Activated gamma-delta T cell treated with anti-CD3 and anti-CD28 coated beads, Interleukin-2, amount 50 U/mL, for 16 hours (primary cell): ENCODE measurements at places on chromosomes 1 and 21.

- no peak for DNase-seq
These were observed 139.7 kb downstream of the SLC44A5 start for GRCh38 chr1:75471252-75471651.

GRCh38 chr1:58585166-58585565, 8.1 kb upstream of the TACSTD2 start:
- DNase-seq, result no peak

- DNase-seq, result peak; percentile 32
These were observed 11.7 kb upstream of the EPHA2 start for GRCh38 chr1:16167331-16168143.

DNA sequence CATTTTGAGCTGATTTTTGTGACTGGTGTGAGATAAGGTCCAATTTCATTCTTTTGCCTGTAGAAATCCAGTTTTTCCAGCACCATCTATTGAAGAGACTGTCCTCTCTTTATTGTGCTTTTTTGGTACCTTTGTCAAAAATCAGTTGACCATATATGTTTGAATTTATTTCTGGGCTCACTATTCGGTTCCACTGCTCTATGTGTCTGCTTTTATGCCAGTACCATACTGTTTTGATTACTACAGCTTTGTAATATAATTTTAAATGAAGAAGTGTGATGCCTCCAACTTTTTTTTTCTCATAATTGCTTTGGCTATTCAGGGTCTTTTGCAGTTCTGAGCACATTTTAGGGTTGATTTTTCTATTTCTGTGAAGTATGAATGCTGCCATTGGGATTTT, 69.0 kb downstream of the LAMC2 start:
- DNase-seq, result no peak

DNA sequence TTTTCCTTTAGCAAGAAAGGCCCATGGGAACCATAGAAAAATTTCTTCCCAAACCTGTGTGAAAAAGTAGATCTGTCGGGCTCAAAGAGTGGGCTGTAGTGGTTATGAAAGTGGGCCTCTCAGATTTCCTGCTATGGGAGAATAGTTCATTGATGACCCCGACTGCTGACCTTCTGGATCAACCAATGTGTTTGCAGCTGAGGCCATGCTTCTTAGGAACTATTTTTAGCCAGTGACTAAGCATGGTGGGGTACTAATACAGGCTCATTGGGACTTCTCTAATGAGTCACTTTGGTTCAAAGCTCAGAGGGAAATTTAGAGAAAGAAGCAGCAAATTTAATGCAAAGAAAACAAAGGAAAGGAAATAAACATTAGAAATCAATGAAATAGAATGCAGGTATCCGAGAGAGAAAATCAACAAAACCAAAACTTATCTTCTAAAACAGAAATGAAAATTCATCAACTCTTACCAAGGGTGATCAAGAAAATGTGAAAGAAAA, 12.6 kb upstream of the PSMA5 start:
- no peak for DNase-seq

DNA sequence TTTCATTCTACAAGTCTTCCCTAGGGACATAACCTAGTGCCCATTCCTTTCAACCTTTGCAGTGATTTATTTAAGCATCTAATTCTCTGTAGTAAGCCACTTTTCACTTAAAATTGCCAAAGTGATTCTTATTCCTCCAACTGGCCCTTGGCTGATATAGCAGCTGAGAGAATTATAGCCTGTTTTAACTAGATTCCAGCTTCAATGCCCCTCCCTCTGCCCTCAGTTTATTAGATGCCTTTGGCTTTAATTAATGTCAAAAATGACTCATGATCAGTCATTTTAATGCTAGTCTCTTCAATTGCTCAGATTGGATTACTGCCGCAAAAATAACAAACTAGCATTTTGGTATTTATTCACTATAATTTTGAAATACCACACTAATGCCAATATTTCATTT, 145.4 kb upstream of the KCTD3 start:
- DNase-seq, result no peak

GRCh38 chr1:233479110-233479890, 134.6 kb upstream of the KCNK1 start:
- DNase-seq, result no peak

- no peak for DNase-seq
These were observed 120.3 kb downstream of the ZBTB18 start for GRCh38 chr1:244171241-244171985.

DNA sequence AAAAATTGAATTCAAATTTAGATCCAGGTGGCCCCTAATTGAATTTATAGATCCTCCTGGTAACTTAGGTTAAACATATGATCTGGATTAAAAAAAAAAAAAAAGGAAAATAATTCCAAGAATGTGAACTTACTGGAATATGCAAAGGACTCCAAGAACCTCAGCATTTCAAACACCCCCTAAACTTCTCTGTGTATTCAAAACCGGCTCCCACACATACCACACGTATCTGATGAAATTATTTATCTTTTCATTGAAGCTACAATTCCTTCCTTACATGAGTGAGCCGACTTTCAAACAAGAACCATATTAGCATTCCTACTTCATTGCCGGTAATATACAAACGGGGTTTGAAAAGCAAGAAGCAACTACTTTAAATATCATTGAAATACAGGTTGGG, 61.4 kb upstream of the FMN2 start:
- DNase-seq, result no peak

DNA sequence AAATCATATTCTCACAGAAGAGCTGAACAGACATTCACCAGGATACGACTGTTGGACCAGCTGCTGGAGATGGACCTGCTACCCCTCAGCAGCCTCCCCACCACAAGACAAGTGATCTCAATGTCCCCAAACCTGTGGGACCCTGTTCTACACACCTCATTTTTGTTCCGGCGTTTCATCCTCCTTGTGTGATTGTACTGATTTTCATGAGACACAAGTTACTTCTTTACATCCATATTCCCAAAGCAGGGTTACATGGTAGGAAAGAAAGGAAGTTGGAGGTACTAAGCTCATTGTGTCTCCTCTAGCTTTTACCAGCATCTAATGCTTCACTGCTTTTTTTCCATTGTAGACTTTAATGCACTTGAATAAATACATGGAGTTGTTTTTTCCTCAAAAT, 8.7 kb downstream of the ADAMTS1 start:
- DNase-seq, result no peak

- no peak for DNase-seq
These were observed 583.1 kb upstream of the RGS18 start for GRCh38 chr1:191575180-191575579.

- no peak for DNase-seq
These were observed 673.1 kb downstream of the SMYD3 start for GRCh38 chr1:245834002-245834401.

GRCh38 chr21:16473988-16474387, 744.2 kb downstream of the USP25 start:
- DNase-seq, result no peak

DNA sequence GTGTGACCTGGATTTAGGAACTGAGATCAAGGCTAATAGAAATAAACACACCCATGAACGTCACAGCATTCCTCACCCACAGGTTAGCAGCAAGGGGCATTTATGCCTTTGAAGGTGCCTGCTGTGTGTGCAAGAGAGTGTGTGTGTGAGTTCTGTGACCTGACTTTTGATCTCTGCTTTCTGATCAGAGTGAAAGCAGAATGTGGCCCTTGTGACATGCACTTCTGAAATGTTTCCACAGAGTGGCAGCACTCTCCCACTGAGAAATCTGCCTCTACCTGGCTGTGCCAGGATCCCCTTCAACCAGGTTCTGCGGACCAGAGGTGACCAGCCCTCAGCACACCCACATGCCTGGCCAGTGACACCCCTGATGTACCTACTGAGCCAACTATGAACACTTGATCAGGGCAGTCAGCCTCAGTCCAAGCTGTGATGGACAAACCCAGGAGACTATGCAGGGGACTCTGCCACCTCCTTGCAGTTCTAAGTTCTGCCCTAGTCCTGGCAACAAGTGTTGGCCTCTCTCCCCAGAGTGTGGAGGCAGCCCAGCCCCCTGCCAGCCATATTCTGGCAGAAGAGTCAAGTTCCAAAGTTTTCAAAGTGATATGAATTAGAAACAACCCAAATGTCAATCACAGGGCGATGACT, 41.0 kb downstream of the RXRG start:
- no peak for DNase-seq

GRCh38 chr1:70204600-70204999, 779 bp downstream of the LRRC40 start:
- DNase-seq, result no peak

- no peak for DNase-seq
These were observed 1239.3 kb downstream of the AMY1C start for GRCh38 chr1:104989012-104989411.

GRCh38 chr1:65148548-65149350, 746 bp downstream of the AK4 start:
- DNase-seq, result no peak

DNA sequence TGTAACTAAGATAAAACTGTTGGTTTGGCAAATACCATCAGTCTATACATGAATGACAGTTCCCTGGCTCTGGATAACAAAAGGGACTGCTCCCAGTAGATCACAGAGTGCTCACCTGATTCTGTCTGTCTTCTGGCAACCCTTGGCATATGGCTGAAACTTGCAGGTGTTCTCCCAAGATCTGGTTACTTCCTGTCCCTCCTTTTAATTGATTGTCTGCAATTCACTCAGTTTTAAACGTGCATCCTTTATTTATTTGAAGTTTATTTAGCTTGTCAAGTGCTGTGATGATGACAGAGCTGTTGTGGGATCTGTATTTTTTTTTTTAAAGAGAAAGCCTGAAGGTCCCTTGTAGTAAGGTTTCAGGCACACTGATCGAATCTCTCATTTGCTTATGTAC, 3.4 kb downstream of the KCNA3 start:
- DNase-seq, result no peak

DNA sequence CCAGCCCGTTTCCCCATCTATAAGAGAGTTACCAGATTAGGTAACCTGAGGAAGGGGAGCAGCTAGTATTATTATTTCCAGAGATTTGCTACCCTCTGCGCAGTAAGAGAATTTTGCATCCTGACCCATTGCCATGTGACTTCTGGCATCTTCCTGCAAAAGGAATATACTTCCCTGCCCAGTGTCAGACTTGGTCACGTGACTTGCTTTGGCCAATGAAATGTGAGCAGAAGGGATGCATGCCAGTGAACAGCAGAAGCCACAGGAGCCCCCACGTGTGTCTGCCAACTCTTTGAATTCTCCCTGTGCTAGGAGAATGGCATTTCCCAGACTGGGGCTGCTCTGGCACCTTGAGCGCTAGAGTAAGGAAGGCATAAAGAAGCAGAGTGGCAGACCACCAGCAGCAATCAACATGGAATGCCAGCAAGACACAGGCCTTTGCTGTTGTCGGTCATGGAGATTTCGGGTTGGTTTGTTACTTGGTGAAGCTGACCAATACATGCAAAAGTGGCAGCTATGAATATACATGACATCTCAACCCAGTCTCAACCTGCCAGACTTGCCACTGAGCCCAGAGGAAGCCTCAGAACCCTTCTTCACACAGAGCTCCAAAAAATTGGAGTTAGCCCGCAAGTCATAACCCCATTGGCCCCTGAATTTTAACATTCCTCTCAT, 26.4 kb upstream of the SDHB start:
- no peak for DNase-seq

DNA sequence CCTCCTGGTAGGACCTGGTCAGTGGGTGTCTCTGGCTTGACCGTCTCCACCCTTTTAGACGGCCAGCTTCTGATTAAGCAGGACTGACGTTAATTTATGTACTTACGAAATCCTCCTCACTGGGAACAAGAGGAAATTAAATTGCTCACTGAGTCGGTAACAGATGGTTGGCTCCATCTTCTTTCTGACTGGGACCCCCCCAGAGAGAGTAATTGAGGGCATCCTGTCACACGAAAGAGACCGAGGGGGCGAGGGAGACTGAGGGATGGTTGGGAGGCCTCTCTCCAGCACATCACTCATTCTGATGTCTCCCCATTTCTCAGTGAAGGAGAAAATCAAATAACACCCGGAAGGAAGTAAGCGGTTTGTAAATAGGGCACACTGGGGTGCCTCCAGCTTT, 104.8 kb downstream of the OMA1 start:
- no peak for DNase-seq

DNA sequence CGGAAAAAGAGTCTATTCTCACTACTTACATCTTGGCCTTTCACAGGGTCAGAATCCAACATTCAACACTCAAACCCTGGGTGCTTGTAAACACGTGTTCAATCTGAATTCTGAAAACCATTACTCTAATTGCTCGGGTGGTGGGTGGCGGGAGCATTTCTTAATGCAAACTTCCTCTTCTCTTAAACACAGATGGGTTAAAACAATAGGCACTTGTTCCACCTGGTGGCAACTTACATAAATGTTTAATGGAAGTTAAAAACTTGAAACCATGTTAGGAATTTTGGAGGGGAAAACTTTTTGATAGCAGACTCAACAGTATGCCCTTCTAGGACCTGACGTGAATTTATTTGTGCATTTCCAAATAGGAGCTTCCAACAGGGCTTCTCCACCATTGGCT, 23.4 kb upstream of the TDRD10 start:
- no peak for DNase-seq

DNA sequence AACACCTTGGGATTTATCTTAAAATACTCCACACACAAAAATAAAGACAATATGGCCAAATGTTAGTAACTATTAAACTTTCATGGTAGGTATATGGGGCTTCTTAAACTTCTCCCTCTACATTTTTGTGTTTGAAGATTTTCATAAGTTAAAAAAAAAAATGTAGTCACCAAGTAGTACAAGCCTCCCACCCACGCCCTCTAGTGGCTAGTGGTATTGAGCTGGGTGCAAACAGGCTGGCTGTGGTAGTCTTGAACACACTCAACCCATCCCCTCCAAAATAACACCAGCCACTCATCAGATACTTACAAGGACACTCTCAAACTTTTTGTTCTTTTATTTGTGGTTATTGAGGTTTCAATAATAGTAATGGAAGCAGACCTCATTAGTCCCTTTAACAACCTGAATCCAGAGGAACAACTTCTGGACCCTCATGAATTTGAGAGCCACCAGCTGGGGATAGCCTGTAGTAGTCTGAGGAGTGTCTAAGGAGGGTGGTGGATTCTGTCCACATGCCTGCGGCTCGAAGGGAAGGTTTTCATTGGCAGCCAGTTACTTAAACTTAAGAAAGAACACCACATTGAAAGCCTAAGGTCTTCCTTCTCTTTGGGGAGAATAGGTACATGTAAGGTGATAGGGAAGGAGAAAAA, 15.6 kb downstream of the RD3 start:
- DNase-seq, result peak; percentile 68

- DNase-seq, result no peak
These were observed 2.0 kb downstream of the ZMYM6 start for GRCh38 chr1:35029761-35030160.

DNA sequence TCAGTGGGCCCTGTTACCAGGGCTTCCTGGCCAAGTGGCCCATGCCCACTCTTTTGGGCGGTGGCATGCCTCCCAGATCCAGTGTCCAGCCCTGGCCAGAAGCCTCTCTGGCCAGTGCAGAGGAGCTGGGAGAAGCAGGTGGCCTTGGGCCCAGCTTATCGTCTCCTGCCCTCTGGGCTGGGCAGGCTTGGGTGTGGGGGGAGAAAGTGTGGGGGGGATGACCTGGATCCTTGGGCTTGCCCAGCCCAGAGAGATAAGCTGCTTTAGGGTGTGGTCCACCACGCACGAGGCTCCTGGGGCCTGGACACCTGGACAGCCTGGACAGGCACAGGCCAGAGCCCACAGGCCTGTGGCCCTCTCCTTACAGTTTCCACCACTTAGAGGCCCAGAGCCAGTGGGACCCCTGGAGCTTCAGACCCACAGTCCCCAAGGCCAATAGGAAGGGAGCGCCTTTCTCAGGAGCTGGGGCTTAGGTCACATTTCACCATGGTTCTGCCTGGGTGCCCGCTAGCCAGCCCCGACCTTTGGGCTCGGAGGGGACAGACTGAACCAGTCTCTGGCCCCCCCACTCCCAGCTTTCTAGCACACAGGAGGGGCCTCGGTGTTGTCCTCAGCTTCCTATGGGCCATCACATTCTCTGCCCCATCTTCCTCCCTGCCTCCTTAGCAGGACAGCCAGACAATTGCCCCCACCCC, 1.8 kb downstream of the ESPN start:
- no peak for DNase-seq
